Stimulated activated CD8-positive, alpha-beta memory T cell treated with anti-CD3 and anti-CD28 coated beads, Interleukin-7, amount 100 ng/mL, for 1 hour (primary cell): ENCODE measurements at places on chromosomes 3 and 15.

- no peak for DNase-seq
Measured at GRCh38 chr3:172371544-172371943, 76.7 kb downstream of the GHSR start.

DNA sequence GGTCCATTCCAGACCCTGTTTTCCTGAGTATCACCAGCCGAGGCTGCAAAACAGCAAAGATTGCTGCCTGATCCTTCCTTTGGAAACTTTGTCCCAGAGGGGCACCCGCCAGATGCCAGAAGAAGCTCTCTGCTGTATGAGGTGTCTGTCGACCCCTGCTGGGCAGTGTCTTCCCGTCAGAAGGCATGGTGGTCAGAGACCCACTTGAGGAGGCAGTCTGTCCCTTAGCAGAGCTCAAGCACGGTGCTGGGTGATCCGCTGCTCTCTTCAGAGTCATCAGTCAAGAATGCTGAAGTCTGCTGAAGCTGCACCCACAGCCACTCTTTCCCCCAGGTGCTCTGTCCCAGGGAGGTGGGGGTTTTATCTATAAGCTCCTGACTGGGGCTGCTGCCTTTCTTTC, 1121.2 kb downstream of the NSUN3 start:
- no peak for DNase-seq

- DNase-seq: no peak
Measured at GRCh38 chr15:29773816-29774215, 48.5 kb downstream of the TJP1 start.

GRCh38 chr15:56760186-56760585, 26.9 kb upstream of the ZNF280D start:
- no peak for DNase-seq

GRCh38 chr3:62361261-62361660, 12.1 kb downstream of the FEZF2 start:
- no peak for DNase-seq

DNA sequence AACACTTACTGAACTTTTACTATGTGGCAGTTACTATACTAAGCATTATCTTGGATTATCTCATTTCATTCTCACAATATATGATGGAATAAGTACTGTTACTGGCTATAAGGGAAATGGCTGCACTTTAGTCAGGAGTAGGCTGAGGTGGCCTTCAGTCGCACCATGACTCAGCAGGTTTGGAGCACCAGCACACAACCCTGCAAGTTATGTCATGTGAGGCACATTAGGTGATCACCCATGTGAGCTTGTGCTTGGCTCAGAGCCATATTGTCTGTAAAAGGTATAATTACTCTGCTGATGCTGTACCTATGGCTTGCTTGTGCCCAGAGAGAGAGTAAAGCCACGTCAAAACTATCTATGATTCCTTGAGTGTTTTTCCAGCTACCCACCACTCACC, 54.1 kb upstream of the TIPARP start:
- DNase-seq: no peak

- no peak for DNase-seq
Measured at GRCh38 chr15:96115642-96116041, 214.9 kb upstream of the NR2F2 start.

- DNase-seq: no peak
Measured at GRCh38 chr15:49154359-49154758, 1.0 kb downstream of the COPS2 start.

GRCh38 chr3:36408146-36408545, 27.8 kb downstream of the STAC start:
- DNase-seq: no peak

GRCh38 chr3:124333931-124334640, 342.2 kb upstream of the ROPN1 start:
- DNase-seq: no peak
